Fibroblast of the aortic adventitia (primary cell): ENCODE measurements at places on chromosomes 5 and 9. TPM values are rescaled to one million over a fixed set of nuclear protein-coding genes. Genes with fewer than 3 reads are reported as not detected.

RARS1 gene
- total RNA-seq: 109 and 165 TPM in 2 replicates

ARHGEF39 gene
- total RNA-seq: 3.9 TPM in 1 of 2 replicates, not detected in the other

ADAMTS2 gene
- total RNA-seq: 25.8 and 66.6 TPM in 2 replicates

GFPT2 gene
- 54.4 and 69.8 TPM in 2 replicates for total RNA-seq

CD274 gene
- total RNA-seq: 0.33 and 1.1 TPM in 2 replicates

IGIP gene
- 7.8 and 13.7 TPM in 2 replicates for total RNA-seq

PCSK5 gene
- total RNA-seq: 2.2 and 3.6 TPM in 2 replicates

ARL14EPL gene
- 0.18 TPM in 1 of 2 replicates, not detected in the other for total RNA-seq

FBLL1 gene
- 0.33 TPM in 1 of 2 replicates, not detected in the other for total RNA-seq

- DNase-seq: peak; percentile 56
Measured at GRCh38 chr5:163506726-163507125, 1.3 kb downstream of the MAT2B start.

GRCh38 chr5:125311743-125312142 is 565.3 kb upstream of the ZNF608 start:
- DNase-seq: peak; percentile 93

DNA sequence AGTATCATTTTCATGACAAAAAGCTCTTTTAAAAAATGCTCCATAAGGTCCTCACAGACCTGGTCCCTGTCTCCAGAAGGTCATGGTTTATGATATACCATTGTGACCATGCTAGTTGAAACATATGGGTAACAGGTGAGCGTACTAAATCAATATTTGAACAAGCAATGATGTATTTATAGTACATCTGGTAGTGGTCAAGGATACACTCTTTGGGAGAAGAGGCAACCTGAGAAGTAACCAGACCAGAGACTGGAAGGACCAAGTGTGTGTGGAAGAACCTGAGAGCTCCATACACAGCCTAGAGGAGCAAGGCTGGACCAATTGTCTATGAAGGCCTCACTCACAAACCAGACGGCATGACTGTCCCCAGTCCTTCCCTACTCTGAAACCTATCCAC is 55.1 kb downstream of the LHFPL2 start:
- no peak for DNase-seq

- no peak for DNase-seq
Measured at GRCh38 chr9:90854637-90855175, 53.1 kb downstream of the SYK start.

DNA sequence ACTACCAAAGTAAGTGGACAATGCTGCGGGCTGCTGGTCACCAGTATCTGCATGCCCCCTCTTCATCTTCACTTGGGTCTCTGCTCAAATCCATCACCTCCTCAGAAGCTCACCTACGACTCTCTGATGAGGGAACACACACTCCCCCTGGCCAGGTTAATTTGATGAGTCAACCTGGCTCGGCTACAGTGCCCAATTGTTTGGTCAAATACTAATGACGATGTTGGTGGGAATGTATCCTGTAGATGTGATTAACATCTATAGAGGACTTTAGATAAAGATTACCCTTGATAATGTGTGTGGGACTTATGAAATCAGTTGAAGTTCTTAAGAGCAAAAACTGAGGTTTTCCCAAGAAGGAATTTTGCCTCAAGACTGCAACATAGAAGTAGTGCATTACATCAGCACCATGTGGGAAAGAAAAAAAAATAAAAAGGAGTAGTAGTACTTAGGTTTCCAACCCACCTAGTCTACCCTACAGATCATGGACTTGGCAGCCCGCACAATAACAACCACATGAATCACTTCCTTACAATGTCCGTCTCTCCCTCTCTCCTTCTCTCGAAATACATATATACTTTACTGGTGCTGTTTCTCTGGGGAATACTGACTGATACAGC is 467.3 kb downstream of the DNAH5 start:
- peak; percentile 77 for DNase-seq

GRCh38 chr5:130964231-130965202 is 200.5 kb downstream of the HINT1 start:
- no peak for DNase-seq

- DNase-seq: no peak
Measured at GRCh38 chr5:79803007-79803406, 113.4 kb downstream of the CMYA5 start.

- no peak for DNase-seq
Measured at GRCh38 chr9:68541568-68541967, 885 bp upstream of the TMEM252 start.

- DNase-seq: no peak
Measured at GRCh38 chr9:34098307-34098706, 28.2 kb downstream of the DCAF12 start.

DNA sequence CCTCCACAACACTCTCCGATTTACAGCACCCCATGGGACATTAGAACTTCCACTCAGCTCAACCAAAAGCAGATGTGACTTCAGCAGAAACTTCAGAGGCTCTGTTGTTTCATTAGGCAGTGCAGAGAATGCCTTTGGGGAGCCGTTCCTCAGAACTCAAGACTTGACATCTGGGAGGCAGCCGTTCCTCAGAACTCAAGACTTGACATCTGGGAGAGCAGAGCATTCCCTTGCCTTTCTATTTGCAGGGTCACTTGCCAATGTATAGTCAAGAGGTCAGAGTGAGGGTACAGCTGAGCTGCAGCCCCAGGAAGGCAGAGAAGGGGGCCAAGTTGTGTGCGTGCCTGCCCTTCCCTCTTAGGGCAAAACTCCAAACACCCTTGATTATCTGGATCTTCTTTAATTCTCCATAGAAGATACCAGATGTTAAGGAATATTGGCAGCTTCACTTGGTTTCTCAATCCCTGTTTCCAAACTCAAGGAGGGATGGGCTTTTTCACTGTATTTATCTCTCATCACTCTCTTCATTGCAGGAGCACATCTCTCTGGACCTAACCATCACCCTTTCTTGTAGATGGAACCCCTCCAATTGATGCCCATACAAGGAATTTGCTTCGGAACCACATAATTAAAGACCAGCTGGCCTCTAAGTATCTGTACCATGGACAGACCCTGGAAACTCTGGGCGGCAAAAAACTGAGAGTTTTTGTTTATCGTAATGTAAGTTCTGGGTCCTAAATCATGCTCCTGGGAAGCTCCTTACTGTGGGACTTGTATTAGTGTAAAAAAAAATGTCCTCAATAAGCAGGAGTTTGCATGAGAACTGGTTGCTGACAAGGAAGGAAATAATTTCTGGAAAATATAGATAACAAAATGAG is 25.6 kb downstream of the TGFBI start:
- peak; percentile 73 for DNase-seq

- DNase-seq: no peak
Measured at GRCh38 chr9:115116421-115117284, 1.3 kb downstream of the TNC start.

GRCh38 chr9:75265525-75265972 is 177.2 kb downstream of the OSTF1 start:
- DNase-seq: peak; percentile 61

DNA sequence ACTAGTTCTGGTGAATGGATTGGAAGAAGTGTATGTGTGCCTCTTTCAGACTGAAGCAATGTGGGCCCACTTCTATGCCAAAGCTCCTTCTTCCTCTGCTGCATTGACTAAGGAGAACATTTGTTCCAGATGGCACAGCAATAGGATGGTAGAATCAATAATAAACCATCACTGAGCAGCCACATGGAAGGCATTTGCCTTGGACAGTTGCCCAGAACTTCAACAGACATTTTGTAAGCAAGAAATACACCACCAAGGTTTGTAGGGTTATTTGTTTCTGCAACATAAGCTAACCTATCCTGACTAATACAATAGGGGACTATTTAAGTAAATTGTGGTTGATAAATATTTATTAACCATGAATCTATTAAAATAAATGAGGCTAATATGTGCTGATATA is 37.7 kb upstream of the CSNK1G3 start:
- DNase-seq: no peak
